ENCODE measurements at places on chromosomes 11 and 22.

- no peak for DNase-seq
Observed at GRCh38 chr11:11081776-11082175, 223.9 kb upstream of the ZBED5 start.

- DNase-seq, result no peak
Observed at GRCh38 chr11:20530942-20531703, 68.3 kb upstream of the SLC6A5 start.

DNA sequence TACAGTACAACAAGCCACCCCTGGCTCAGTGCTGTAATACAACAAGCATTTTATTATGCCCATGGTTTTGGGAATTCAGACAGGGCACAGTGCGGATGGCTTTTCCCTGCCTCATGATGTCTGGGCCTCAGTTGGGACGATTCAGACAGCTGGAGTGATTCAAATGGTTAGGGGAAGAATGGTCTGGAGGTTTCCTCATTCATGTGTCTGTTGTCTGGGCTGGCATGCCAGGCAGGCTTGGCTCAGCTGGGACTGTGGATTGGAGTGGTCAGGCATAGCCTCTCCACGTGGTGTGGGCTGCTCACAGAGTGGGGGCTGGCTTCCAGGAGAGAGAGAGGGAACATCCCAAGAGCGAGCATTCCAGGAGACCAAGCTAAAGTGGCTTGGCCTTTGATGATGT is 164.4 kb downstream of the C11orf91 start:
- no peak for DNase-seq

DNA sequence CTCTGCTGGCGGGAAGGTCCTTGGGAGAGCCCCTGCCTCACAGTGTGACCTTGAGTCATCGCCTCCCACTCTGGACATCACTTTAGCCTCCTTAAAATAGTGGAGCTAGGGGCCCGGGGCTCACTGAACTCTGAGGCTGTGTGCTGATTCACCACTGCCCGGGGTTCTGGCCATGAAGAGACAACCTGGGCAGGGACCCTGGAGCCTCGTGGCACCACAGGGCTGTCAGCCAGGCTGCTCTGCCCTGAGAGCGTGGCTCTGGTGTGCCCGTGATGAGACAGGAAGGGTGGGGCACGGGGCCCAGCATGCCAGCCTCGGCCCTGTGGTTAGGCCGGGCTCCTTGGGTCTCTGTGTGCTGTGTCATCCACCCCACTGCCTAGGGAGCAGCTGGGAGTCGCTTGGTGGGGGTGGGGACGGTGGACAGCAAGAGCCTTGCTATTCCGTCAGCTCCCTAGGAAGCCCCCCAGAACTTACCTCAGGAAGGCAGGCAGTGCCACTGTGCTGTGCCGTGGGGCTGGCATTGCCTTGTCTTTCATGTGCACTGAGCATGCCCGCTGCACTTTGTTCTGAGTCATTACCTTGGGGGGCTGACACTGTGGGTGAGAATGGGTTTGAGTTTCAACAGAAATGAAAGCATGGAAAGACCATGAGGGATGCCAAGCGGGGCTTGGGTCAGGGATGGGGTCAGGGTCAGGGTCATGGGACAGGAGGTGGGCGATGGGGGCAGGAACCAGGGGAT is 31.7 kb downstream of the TPCN2 start:
- DNase-seq, result no peak

- DNase-seq, result no peak
Observed at GRCh38 chr11:123434262-123434661, 4.2 kb downstream of the GRAMD1B start.

DNA sequence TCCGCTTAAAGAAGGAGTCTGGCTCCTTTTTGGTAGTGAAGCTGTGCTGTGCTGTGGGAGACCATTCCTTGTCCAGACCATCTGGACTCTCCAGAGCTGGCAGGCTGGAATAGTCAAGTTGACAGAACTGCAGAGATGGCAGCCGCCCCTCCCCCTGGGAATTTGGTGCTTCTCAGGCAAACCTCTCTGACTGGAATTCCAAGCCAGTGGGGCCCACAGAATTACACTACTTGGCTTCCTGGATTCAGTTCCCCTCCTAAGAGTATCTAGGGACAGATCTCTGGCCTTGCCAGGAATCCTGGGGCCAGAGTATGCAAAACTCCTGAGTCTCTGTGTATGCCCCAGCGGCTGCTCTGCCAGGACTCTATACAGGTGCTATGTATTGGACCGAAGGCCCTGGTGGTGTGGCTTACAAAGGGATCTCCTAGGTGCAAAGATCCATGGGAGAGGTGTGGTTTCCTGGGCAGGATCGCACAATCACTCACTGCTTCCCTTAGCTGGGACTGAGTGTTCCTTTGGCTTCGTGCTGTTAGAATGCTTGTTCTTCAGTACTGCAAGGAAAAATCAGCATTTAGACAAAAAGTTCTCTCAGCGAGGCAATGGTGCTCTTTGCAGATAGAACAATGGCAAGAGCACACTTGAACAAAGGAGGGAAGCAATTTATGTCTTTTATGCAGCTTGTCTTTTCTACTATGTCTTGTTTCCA is 86.8 kb downstream of the PRMT3 start:
- DNase-seq, result no peak

GRCh38 chr11:2549876-2550605 is 105.2 kb downstream of the KCNQ1 start:
- no peak for DNase-seq

DNA sequence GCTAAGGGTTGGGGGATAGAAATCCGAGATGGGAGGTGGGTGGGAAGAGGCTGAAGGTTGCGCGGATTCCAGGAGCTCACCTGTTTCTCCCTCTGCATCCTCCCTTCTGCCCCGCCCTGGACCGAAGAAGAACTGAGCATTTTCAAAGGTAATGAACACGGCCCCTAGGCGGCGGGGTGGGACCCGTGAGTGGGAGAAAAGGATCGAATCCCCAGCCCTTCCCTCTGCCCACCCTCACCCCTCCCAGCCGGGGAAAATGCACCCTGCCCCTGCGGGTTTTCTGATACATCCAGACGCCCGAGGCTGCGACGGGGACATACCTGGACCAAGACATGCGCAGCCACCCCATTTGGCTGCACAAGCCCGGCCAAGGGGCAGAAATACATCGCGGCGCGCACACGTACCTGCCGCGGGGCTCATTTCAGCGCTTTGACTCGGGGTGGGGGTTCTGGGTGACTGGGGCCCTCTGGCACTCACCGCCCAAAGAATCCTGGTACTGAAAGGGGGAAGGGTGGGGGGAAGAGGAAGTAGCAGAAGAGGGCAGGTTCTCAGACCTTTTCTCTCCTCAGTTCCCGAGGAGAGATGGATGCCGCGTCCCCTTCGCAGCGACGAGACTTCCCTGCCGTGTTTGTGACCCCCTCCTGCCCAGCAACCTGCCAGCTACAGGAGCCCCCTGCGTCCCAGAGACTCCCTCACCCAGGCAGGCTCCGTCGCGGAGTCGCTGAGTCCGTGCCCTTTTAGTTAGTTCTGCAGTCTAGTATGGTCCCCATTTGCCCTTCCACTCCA is 6.0 kb downstream of the VSIG2 start:
- no peak for DNase-seq

- no peak for DNase-seq
Observed at GRCh38 chr22:45864959-45865476, 111.9 kb downstream of the WNT7B start.

DNA sequence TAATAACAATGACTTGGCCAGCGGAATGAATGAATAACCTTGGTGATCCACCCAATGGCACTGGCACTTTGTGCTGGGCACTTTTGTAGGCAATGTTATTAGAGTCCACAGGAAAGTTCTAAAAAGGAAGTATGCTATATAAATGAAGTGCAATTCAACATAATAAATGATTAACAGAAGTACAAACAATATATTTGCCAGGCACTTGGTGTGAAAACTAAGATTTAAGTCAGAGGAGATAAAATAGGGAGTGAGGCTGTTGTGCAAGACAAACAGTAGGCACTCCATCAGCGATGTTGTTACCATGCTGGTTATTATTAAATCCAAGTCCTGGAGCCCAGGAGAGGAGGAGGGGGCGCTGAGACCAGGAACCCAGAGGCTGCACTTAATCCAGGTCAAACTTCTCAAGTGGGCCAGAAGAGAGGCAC is 173.8 kb downstream of the LARGE1 start:
- DNase-seq, result no peak

- DNase-seq, result no peak
Observed at GRCh38 chr11:131025020-131025419, 108.7 kb upstream of the SNX19 start.

GRCh38 chr11:123798513-123799252 is 7.5 kb downstream of the OR6M1 start:
- DNase-seq, result no peak

- no peak for DNase-seq
Observed at GRCh38 chr11:122197066-122197987, 81.3 kb upstream of the BLID start.

- no peak for DNase-seq
Observed at GRCh38 chr22:49833340-49834007, 5.8 kb upstream of the BRD1 start.

- DNase-seq, result no peak
Observed at GRCh38 chr11:2311353-2312133, 9.7 kb downstream of the TSPAN32 start.

- DNase-seq, result no peak
Observed at GRCh38 chr11:104126464-104126863, 37.5 kb downstream of the PDGFD start.

- no peak for DNase-seq
Observed at GRCh38 chr22:37456346-37456745, 29.1 kb upstream of the ELFN2 start.

GRCh38 chr11:83681031-83681781 is 395.0 kb upstream of the CCDC90B start:
- no peak for DNase-seq

DNA sequence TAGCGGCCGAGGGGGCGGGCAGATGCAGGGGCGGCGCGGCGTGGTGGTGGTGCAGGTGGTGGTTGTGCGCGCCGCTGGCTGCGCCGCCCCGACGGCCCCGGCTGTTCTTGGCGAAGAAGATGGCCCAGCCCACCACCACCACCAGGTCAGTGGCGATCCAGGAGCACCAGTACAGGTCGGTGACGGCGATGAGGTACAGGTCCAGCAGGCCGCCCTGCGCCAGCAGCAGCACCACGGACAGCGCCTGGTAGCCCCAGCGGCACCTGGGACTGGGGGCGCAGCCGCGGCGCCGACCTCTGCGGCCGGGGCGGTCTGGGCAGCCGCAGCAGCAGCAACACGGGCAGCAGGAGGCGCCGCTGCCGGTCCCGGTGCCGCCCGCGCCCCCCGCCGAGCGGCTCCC is 879 bp downstream of the TMEM121B start:
- peak; percentile 35 for DNase-seq

DNA sequence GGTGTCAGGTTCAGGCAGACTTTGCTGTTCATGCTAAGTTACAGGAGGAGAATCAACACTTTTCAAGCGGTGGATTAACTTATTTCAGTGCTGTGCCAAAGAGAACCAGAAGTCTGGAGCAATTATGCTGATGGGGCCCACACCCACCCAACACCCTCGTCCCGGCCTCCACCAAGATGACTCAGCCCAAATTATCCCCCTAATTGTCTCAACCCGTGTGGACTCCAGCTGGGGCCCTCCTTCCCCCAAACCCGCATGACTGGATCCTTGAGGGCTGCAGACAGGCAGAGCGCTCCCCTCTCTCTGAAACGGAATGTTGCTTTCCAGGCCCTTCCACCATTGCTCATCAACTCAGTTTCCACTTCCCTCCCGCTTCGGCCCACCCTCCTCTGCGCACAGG is 34.6 kb upstream of the MN1 start:
- DNase-seq, result no peak

DNA sequence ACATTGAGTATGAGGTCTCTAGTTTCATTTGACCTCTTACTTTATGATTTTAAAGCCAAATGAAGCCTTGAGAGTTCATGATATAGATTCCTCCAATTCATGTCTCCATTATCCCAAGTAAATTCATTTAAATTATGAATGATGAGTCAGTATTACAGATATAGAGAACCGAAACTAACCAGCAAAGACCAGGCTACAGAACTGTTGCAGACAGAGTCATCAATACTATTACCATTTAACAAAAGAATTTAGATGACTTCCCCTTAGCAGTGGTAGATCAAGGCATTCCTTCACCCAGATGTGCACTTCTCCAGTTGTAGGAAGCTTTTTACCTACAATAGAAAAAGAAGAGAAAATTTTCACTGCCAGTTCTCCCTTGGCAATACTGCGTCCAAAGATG is 11.8 kb upstream of the CCDC89 start:
- DNase-seq, result no peak

GRCh38 chr11:71064183-71064582 is 188.2 kb downstream of the SHANK2 start:
- no peak for DNase-seq

- no peak for DNase-seq
Observed at GRCh38 chr11:70306586-70307033, 36.1 kb downstream of the PPFIA1 start.

- DNase-seq, result no peak
Observed at GRCh38 chr11:97772705-97773104, 1248.0 kb upstream of the CNTN5 start.

- no peak for DNase-seq
Observed at GRCh38 chr11:68164437-68164836, 43.2 kb upstream of the CHKA start.
